ENCODE measurements at places on chromosomes 11 and 22. TPM values are rescaled to one million over a fixed set of nuclear protein-coding genes. Genes with fewer than 3 reads are reported as not detected.
A peak's percentile ranks its signal among the peaks of the same experiment; 100 is the strongest.

Gene GP1BB
- 8.1 TPM for polyA plus RNA-seq

DNA sequence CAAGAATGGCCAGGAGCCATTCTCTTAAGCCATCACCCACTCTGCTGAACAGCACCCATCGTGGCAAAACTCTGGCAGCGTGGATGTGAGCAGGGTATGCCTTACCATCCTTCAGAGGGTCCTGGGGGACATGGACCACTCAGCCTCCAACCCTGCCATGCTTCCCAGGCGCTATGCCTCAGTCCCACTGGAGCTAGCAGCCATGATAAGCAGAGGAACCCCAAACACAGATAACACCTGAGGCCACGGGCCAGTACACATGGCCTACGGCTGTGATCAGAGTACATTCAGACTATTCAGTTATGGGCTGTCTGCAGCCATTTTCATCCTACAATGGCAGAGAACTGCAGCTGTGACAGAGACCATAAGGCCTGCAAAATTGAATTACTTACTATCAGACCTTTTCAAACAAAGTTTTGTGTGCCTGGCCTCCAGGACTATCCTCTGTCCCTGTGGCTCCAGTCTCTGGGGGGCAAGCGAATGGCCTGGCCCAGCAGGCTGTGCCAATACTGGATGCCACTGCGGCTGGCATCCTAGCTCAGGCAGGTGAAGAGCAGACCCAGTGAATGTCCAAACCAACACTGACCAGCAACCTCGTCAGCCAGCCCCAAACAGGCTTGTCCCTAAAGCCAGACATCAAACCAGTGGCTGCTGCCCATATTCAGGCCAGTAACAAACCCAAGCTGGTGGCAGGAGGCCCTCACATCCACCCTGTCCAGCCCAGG is 6.9 kb downstream of the ARVCF start:
- H3K4me1 ChIP-seq: no peaks in the 10 kb centered on the region
- DNase-seq: peak; percentile 12
- H3K36me3 ChIP-seq: no peaks in the 10 kb centered on the region
- H3K27me3 ChIP-seq: no peaks in the 10 kb centered on the region

DNA sequence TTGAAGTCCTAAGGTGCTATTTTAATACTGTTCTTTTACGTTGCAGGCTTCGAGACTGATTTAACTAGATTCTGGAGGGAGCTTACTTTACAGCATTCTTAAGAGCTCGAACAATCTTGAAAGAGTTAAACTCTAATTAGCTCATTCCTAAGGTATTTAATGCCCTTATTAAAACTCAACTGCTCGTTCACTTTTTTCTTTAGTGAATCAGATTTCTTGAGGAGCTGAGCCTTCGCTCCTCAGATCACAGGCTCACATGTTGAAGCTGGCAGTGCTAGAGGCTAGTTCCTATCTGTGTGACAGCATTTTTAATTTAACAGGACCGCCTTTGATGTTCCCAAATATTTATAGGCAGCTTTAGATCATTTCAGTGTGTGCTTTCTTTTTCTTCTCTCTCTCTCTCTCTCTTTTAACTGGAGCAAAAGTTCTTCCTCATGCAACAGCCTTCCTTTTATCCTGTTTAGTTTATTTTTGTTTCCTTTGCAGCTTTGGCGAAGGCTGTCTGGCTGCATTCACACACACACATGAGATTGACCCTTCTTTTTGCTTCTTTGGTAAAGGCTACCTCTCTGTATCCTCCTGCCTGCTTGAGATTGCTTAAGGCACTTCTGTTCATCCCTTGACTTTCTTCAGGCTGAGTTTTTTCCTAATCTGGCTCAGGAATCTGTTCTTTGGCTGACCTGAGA is 21.0 kb downstream of the ZNRF3 start:
- H3K27me3 ChIP-seq: no peaks in the 10 kb centered on the region
- H3K4me1 ChIP-seq: no peaks in the 10 kb centered on the region
- no peak overlapping the region for H3K4me3 ChIP-seq
- H3K36me3 ChIP-seq: no peaks in the 10 kb centered on the region

DNA sequence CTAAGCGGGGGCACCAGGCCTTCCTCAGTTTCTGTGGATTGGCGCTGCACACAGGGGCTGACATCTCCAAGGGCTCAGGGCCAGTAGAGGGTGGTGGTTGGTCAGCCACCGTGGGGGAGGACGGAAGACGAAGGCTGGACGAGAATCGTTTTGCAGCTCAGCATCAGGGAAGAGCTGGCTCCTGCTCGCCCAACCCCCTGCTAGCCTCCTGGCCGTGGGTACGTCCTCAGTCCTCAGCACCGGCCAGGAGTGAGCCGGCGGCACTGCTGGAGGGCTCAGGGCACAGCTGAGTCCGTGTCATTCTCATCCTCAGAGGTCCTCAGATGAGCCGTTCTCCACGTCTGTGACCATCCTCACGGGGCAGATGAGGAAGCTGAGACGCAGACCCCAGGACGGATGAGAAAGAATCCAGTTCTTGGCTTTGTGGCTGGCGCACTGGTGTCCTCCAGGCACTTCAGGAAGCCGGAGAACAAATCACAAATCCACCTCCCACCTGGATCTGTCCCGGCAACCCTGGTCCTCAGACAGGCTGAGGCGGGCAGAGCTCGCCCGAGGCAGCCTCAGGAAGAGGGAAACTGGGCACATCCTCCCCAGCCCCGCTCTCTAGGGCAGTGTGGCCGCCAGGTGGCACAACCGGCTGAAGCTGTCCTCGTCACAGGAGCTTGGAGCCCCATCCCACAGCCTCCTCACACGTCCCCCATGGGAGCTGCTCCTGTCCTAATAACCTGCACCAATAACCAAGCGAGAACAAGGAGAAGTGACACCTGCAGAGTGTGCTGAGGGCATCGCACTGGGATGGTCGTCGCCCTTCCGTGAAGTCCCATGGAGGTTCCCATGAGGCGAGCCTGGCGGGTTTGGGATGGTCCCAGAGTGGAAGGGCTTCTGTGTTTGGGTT is 393.7 kb downstream of the BRD1 start:
- no peaks in the 10 kb centered on the region for H3K36me3 ChIP-seq
- H3K4me3 ChIP-seq: no peak overlapping the region
- H3K4me1 ChIP-seq: no peaks in the 10 kb centered on the region
- H3K27me3 ChIP-seq: no peaks in the 10 kb centered on the region
- no peak for DNase-seq

Gene LRP4
- 2.1 TPM for polyA plus RNA-seq

DNA sequence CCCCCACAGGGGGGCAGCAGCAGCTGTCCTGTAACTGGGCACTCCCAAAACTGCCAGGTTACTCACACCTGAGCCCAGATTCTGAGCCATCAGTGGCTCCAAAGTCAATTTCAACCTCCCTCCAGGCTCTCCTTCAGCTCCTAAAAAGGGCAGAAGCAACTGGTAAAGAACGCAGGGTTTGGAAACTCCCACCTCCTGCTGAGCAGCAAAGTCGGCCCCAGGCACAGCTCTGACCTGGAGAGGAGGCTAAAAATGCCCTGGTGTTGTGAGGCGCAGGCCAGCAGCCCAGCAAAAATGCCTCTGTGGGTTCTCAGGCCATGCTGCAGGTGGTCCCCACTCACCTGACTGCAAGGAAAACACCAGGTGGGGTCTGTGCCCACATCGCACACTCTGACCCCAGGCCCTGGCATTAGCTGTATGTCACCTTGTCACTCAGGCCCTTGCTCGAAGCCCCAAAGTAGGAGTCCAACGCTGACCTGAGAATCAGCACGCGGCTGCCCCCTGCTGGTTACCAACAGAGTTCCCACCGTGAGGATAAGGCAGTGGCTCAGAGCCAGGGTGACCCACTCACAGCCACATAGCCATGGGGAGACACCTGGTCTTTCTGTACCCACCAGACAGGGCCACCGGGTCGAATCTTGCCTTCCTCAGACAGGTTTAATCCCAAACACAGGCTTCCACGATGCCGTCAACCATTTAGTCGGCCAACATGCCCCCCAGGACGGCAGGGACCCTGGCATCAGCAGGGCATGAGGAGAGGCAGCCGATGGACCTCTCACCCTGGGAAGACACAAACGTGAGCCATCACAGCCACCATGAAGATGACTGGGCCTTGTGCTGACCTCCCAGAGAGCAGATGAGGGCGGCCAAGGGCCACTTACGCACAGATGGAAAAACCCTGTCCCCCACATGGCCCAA is 11.1 kb downstream of the POLR3H start:
- no peaks in the 10 kb centered on the region for H3K27me3 ChIP-seq
- no peaks in the 10 kb centered on the region for H3K4me1 ChIP-seq
- no peak overlapping the region for H3K4me3 ChIP-seq
- H3K36me3 ChIP-seq: no peaks in the 10 kb centered on the region
- H3K27ac ChIP-seq: no peak overlapping the region

GRCh38 chr22:46126853-46127385 is 23.4 kb upstream of the PPARA start:
- H3K4me3 ChIP-seq: no peak overlapping the region
- no peak for DNase-seq
- H3K27ac ChIP-seq: no peak overlapping the region
- no peaks in the 10 kb centered on the region for H3K4me1 ChIP-seq
- H3K27me3 ChIP-seq: no peaks in the 10 kb centered on the region
